Right atrium auricular region (tissue), 2 donors: ENCODE measurements at places on chromosomes 7 and 10.

DNA sequence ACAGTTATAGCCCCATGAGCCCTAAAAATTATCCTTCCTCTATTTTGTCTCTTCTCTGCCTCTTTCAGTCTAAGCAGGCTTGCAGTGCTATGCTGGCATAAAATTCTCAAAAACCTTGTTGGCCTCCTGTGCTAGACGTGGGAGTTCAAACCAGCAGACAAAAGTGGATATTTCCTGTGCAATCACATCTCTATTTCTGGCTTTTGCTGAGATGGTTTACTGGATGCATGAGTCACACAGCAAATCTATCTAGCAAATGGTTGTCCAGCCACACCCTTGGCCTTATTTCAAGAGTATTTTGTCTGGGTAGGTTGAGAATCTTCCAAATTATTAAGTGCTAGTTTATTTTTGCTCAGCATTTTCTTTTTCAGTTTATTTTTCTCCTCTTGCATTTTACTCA, 370.8 kb downstream of the CDC14C start:
- DNase-seq: no peak
- H3K27me3 ChIP-seq: no peaks in the 10 kb centered on the region
- no peak overlapping the region for H3K27ac ChIP-seq
- H3K4me3 ChIP-seq: no peak overlapping the region

DNA sequence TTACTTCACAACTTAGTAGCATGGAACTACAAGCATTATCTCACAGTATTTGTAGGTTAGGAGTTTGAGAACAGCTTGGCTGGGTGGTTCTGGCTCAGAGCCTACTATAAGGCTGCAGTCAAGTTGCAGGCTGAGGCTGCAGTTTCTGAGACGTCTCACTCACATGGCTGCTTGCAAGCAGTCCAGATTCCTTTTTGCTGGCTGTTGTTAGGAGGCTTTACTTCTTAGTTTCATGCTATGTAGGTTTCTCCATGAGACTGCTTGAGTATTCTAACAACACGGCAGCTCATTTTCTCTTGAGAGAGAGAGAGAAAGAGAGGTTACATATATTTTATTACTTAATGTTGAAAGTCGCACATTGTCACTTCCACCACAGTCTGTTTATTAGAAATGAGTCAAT, 1073.9 kb downstream of the NXPH1 start:
- no peaks in the 10 kb centered on the region for H3K4me1 ChIP-seq
- H3K36me3 ChIP-seq: no peaks in the 10 kb centered on the region
- no peak for DNase-seq
- H3K27ac ChIP-seq: no peak overlapping the region
- H3K4me3 ChIP-seq: no peak overlapping the region

GRCh38 chr7:44175730-44176129, 13.5 kb downstream of the GCK start:
- H3K4me3 ChIP-seq: no peak overlapping the region
- no peaks in the 10 kb centered on the region for H3K4me1 ChIP-seq
- no peaks in the 10 kb centered on the region for H3K36me3 ChIP-seq
- DNase-seq: no peak
- H3K27ac ChIP-seq: no peak overlapping the region
- H3K27me3 ChIP-seq: no peaks in the 10 kb centered on the region

GRCh38 chr10:7696545-7696944, 6.6 kb upstream of the ITIH2 start:
- H3K4me1 ChIP-seq: no peaks in the 10 kb centered on the region
- no peak for DNase-seq
- H3K27me3 ChIP-seq: no peaks in the 10 kb centered on the region
- H3K27ac ChIP-seq: no peak overlapping the region
- H3K4me3 ChIP-seq: no peak overlapping the region
- H3K36me3 ChIP-seq: no peaks in the 10 kb centered on the region

DNA sequence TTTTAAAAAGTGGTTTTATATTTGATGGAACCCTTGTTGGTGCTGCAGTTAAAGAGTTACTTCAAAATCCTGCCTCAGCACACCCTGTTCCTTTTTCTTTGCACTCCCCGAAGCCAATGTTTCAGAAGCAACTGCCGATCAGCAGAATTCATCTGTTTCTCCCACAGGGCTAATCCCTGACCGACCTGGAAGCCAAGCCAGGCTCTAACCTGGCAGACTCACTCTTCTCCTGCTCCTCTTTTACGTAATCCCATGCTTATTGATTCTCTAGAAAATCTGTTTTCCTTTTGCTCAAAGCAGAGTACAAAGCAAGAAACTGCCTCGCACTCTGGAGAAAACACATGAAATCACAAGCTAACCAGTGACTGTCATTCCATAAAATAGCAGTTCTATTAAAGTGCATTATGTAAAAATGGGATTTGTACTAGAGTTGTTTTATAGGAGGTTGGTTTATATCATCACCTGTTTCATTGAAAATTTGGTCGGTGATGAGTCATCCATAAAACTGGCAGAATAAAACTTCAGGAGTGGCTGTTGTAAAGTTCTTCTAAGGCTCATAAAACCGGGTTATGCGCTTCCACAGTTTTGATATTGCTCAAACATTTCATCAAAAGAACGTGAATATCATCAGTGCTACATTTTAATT, 99.9 kb downstream of the CNTNAP2 start:
- DNase-seq: no peak
- no peak overlapping the region for H3K27ac ChIP-seq

DNA sequence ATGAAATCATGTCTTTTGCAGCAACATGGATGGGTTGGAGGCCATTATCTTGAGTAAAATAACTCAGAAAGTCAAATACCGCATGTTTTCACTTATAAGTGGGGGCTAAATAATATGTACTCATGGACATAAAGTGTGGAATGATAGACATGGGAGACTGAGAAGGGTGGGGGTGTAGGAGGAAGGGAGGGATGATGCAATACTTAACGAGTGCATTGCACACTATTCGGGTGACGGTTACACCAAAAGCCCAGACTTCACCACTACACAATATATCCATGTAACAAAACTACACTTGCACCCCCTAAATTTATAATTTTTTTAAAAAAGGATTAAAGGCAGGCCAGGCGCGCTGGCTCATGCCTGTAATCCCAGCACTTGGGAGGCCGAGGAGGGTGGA, 13.6 kb downstream of the LGI1 start:
- no peaks in the 10 kb centered on the region for H3K36me3 ChIP-seq
- H3K4me3 ChIP-seq: no peak overlapping the region
- no peak overlapping the region for H3K27ac ChIP-seq
- no peaks in the 10 kb centered on the region for H3K4me1 ChIP-seq
- DNase-seq: no peak

DNA sequence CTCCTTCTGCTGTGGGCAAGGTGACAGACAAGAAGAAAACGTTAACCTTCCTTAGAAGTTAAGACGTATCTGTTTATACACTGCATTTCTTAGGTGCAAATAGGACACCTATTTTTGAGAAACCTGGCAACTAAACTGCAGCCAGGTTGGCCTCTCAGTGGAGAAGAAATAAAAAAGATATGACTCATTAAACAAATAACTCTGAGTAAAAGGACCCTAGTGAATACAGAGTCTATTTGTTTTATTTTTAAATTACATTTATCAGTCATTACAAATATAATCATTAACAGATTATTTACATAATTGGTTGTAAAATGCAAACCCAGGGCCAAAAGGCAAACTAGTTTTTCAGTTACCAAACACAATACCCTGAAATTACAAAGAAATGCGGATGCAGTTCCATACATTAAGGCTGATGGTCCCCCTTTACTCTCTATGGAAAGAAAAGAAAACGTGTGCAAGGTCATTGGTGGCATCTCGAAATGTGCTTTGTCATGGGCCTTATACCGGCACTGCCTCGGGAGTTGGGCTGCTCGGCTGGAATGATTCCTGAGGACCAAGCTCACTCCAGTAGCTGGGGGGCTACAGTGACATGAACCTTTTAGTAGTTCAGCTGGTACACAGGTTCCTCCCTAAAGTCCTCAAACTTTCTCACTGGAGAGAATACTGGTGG, 38.4 kb downstream of the ADRB1 start:
- DNase-seq: no peak
- H3K27me3 ChIP-seq: no peaks in the 10 kb centered on the region
- H3K4me1 ChIP-seq: no peaks in the 10 kb centered on the region
- H3K27ac ChIP-seq: no peak overlapping the region

DNA sequence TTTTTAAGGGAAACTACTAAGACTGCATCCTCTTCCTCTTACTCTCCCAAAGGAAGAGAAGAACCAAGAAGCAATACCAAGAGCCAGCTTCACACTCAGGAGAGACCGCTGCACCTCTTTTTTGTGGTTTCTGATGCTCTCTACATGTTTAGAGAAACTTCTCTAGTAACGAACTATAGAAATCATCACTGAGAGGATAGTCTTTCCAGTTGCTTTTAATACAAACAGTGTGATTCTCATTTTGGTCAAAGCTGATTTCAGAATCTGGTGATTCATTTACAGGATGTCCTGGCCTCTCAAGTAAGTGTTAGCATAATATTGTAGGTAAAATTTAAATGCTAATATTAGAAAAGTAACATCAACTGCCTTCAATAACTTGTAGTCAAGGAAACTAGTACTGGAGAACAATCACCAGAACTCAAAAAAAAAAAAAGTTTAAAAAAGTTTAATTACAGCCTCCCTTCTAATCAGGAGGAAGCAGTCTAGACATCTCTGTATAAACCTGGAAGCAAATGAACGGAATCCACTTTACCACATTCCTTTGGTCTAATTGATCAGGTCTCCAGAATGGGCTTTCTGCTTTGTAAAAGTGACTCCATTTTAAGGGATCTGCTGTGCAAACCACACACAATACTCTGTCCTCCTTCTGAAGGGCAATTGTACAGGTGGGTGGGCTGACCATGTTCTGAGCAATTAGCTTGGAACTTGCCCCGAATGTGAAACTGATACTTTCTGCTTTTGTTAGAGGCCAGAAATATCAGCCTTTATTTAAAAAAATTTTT, 3.0 kb downstream of the LAMB1 start:
- no peak for DNase-seq
- peaks cover 6% of the 10 kb centered on the region for H3K36me3 ChIP-seq
- H3K4me3 ChIP-seq: no peak overlapping the region
- peak overlapping the region; percentile 48 for H3K27ac ChIP-seq
- H3K4me1 ChIP-seq: no peaks in the 10 kb centered on the region
- no peaks in the 10 kb centered on the region for H3K27me3 ChIP-seq

- H3K4me3 ChIP-seq: no peak overlapping the region
- DNase-seq: no peak
- no peak overlapping the region for H3K27ac ChIP-seq
- peaks cover 15% of the 10 kb centered on the region for H3K27me3 ChIP-seq
- H3K36me3 ChIP-seq: no peaks in the 10 kb centered on the region
- no peaks in the 10 kb centered on the region for H3K4me1 ChIP-seq
Measured at GRCh38 chr7:26081638-26082037, 70.4 kb upstream of the NFE2L3 start.

GRCh38 chr7:158676906-158677305, 27.7 kb downstream of the NCAPG2 start:
- H3K36me3 ChIP-seq: peaks cover 4% of the 10 kb centered on the region
- H3K27me3 ChIP-seq: no peaks in the 10 kb centered on the region
- no peak overlapping the region for H3K27ac ChIP-seq

GRCh38 chr10:22335173-22335933, 9.9 kb upstream of the SPAG6 start:
- peaks cover under 1% of the 10 kb centered on the region for H3K36me3 ChIP-seq
- H3K27ac ChIP-seq: no peak overlapping the region
- H3K4me3 ChIP-seq: peak overlapping the region; percentile 54
- H3K27me3 ChIP-seq: peaks cover 43% of the 10 kb centered on the region
- no peak for DNase-seq

DNA sequence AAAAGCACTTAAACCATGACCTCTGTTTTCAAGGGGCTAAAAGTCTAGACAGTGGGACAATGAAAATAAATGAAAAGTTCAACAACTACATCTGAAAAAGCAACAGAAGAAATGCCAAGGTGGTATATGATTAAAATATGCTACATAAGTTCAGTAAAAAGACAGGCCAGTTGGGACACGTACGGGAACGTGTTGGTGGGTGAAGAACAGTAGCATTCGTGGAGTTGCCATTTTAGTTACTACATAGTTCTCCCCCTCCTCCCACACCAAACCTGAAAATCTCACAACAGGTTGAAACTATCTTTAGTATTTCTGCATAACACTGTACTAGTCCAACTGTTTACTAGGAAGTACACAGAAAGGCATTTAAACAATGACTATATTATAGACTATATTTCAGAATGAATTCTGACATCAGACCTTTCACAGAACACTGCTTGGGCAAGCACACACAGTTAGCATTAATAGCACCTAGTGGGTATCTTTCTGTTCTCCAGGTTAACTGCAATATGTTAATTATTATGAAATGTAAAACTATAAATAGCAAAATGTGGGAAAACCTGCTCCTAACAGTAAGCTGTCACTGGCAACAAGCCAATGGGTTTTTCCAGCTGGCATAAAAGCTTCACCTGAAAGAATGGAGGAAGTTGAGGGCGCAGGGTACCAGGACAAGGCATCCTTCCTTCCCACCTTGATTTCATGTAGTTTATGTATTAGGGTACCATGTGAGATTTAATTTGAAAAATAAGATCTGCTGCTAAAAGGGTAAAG, 135.0 kb downstream of the STRA8 start:
- H3K36me3 ChIP-seq: no peaks in the 10 kb centered on the region
- no peaks in the 10 kb centered on the region for H3K27me3 ChIP-seq
- no peak overlapping the region for H3K27ac ChIP-seq
- H3K4me3 ChIP-seq: no peak overlapping the region
- DNase-seq: no peak

GRCh38 chr10:132706701-132707100, 79.2 kb downstream of the NKX6-2 start:
- H3K27ac ChIP-seq: no peak overlapping the region
- H3K27me3 ChIP-seq: no peaks in the 10 kb centered on the region
- H3K4me3 ChIP-seq: no peak overlapping the region

- no peak overlapping the region for H3K27ac ChIP-seq
- H3K4me3 ChIP-seq: no peak overlapping the region
- H3K36me3 ChIP-seq: no peaks in the 10 kb centered on the region
- DNase-seq: no peak
- H3K4me1 ChIP-seq: no peaks in the 10 kb centered on the region
Measured at GRCh38 chr7:116776610-116777289, 85.6 kb upstream of the CAPZA2 start.
